ENCODE measurements at places on chromosomes 12 and 14.

DNA sequence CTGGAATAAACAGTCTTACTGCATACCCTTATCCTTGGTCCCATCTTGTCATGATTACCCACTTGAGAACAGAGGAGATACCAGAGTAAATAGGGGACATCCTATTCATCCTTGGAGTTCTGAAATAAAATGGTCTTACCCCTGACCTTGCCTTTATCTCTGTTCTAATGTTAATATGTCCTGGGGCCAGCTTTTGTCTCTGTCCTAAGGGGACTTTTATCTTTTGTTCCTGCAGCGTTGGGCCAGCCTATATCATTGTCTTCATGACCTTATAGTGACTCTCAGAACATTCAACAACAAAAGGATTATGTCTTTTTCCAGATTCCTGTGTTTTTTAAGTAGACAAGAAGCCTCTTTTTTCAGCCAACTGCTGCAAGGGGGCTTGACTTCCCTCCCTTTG, 1057.5 kb downstream of the LRFN5 start:
- DNase-seq, result no peak

GRCh38 chr12:105561546-105562198, 231.2 kb downstream of the C12orf75 start:
- DNase-seq, result no peak

GRCh38 chr12:13504074-13504473, 307.5 kb downstream of the EMP1 start:
- no peak for DNase-seq

DNA sequence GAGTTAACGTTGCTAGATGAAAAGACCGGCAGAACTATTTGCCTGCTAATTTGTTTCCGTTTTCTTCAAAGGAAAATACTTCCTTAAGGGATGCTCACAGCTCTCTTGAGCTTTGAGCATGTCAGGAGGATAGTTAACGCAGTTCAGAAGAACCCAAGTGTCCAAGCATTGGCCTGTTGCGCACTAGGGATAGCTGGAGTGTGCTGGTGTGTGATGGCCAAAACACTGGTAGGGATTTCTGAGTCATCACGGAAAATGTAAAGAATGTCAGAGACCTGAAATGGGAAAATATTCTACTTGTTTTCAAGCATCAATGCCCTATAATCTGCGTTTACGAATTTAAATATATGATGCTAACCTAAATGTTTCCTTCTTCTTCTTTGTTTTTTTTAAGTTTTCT, 97.8 kb downstream of the VRK1 start:
- no peak for DNase-seq

- no peak for DNase-seq
Observed at GRCh38 chr12:78181544-78182162, 351.0 kb downstream of the NAV3 start.

DNA sequence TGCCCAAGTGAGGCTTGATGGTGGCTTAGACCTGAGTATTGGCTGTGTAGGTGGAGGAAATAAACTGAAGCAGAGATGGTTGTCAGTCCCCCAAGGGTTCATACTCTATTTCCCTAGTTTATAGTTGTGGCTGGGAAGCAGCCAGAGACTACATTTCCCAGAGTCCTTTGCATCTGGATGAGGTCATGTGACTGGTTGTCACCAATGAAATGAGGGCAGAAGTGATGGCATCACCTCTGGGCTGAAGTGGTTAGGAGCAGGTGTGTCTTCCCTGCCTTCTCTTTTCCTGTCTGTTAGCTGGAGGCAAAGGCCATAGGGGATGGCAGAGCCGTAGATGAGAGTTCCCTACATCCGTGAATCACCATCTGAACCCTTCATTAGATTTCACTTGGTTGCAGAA, 16.3 kb upstream of the NOS1 start:
- DNase-seq, result no peak

- no peak for DNase-seq
Observed at GRCh38 chr12:132730353-132730752, 19.7 kb downstream of the PGAM5 start.

DNA sequence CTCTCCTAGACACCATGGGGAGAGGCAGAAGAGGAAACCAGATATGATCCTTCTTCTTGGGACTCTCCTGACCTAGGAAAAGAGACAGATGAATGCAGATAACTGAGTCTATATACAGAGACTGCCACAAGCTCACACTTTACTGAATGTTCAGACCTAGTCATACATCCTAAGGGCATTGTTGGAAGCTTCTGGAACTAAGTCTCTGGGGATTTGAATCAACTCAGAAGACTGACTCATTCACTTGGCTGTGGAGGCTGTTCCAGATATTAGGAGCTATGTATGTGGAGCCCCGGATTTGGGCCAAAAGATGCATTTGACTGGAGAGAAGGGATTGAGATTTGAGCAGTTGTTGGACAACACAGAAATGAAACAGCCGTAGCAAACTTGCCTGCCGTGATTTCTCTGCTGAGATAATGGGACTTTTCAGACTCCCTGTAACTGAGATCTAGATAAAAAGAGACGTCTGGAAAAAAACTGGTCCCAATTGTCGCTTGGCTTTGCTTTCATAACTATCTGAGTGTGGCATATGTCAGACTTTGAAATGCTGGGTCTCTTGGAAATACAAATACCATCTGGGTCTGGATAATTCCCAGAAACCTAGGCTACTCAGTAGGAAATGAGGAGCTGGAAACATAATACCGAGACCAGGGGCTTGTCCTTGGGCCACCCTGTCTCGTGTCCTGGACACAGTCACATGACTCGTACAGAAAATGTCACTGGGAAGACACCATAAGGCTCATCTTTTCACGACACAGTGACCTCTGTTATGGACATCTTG, 396.8 kb downstream of the NUAK1 start:
- no peak for DNase-seq

DNA sequence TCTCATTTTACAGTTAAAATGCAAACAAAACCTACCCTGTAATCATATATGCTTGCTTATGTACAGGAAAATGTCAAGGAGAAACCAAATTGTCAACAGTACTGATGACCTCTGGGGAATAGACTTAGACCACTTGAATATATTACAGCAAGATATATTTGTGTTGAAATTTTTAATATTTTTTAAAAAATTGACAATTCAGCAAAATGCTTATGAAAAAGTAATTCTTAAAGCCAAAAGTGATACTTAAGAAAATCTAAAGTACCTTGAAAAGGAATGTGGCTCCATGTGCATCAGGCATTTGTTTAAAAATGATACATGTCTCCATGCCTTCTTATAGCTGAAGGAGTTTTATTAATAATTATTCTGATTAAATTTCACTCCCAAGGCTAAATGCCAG, 49.2 kb downstream of the PTPN21 start:
- no peak for DNase-seq

DNA sequence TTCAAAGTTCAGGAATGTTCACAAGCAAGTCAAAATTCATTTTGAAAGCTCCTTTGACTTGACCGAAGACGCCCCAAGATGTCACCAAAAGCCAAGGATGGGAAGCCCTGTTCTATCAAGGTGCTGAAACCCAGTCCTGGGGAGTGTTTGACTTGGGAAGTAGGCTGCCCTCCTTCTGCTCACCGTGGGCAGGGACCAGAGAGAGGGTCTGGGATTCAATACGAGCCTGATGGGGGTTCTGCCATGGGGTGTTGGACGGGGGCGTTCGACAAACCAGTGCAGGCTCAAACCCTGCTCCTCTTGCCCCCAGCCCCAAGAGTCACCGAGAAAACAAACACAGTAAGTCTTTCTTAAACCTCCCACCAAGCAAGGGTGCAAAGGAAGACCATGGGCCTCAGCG, 150.1 kb upstream of the DIO3 start:
- no peak for DNase-seq

- no peak for DNase-seq
Observed at GRCh38 chr12:53338916-53339315, 2.8 kb upstream of the SP7 start.

GRCh38 chr12:128843538-128843937, 9.7 kb upstream of the GLT1D1 start:
- no peak for DNase-seq

GRCh38 chr12:12441843-12442461, 85.1 kb downstream of the BORCS5 start:
- DNase-seq, result no peak

- DNase-seq, result no peak
Observed at GRCh38 chr12:15590180-15590826, 198.9 kb downstream of the EPS8 start.

DNA sequence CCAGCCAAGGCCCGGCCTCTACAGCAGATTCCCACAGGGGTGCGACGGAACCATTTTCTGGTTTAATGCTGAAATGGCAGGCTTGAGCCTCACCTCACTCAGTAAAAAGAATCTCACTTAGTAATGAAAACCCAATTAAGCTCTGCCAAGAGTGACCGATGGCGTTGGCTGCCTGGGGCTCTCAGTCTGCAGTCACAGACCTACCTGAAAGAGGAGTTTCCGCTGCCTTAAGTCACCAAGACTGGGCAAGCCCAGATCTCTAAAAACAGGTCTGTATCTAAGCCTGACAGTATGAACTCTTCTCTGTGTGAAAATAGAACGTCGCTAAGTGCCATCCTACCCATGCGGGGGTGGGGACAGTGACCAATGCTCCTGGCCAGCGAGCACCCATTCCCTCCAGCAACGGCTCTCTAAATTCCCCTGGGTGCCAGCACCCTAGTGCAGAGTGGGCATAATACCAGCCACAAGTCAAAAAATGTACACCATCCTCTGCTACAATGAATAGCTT, 107.3 kb downstream of the FOXN3 start:
- no peak for DNase-seq

DNA sequence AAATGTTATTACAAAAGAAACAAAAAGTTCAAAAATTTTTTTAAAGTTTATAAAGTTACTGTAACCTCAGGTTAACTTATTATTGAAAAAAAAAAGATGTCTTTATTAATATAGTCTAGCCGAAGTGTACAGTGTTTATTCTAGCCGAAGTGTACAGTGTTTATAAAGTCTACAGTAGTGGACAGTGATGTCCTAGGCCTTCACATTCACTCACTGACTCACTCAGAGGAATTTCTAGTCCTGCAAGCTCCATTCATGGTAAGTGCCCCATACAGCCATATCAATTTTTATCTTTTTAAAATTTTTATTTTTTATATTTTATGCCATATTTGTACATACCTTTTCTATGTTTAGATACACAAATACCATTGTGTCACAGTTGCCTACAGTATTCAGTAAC, 10.4 kb downstream of the ATG2B start:
- DNase-seq, result no peak

DNA sequence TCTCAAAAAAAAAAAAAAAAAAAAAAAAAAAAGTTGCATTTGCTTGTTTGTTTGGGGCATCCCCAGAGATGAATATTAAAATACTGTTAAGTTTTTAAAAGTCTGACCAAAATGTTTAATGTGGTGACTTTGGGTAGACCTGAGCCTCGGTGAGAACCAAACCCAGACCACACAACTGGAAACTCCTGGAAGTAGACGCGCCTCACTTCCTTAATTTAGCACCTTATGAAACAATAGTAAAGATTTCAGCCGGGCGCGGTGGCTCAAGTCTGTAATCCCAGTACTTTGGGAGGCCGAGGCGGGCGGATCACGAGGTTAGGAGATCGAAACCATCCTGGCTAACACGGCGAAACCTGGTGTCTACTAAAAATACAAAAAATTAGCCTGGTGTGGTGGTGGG, 9.3 kb downstream of the NFKBIA start:
- DNase-seq, result no peak

GRCh38 chr12:72074956-72075355, 136.3 kb downstream of the TPH2 start:
- DNase-seq, result no peak

- no peak for DNase-seq
Observed at GRCh38 chr14:102824832-102825231, 47.6 kb downstream of the TRAF3 start.

DNA sequence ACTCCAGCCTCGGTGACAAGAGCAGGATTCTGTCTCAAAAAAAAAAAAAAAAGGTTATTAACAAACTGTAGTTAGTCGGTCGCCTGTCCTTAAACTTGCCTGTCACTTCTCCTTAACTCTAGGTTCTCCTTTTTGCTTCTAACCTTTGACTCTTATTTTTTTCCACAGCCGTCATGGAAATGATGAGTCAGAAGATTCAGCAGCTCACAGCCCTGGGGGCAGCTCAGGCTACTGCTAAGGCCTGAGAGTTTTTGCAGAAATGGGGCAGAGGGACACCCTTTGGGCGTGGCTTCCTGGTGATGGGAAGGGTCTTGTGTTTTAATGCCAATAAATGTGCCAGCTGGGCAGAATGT, 418 bp upstream of the MYG1 start:
- DNase-seq, result no peak

GRCh38 chr14:68791902-68792677, 777 bp downstream of the ZFP36L1 start:
- DNase-seq, result no peak

DNA sequence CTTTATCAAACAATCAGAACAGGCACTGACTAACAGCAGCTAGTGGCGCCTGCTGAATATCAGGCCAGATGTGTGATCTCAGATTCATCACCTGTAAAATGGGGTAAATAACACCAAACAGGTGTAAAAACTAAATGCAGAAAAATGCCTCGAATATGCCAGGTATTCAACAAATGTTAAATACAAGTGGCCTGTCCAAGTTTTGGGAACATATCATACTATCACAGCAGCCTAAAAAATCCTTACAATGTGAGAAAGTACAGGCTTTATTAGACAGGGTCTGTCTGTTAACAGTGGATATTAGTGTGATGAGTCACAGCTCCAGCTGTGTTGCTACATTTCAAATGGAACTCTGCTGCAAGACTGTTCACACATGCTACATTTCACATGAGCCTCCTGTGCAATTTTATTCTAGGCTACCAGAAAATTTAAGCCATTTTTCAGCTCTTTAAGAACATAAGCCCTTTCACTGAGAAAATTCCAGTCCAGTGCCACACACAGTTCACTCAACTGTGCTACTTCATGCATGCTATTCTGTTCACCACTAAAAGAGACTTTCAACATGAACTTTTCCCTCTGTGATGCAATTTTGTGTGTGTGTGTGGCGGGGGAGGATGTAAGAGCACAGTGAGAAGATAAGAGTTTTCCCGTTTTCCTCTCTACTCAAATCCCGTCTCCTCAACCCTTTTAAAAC, 56.7 kb downstream of the MSRB3 start:
- DNase-seq, result no peak

DNA sequence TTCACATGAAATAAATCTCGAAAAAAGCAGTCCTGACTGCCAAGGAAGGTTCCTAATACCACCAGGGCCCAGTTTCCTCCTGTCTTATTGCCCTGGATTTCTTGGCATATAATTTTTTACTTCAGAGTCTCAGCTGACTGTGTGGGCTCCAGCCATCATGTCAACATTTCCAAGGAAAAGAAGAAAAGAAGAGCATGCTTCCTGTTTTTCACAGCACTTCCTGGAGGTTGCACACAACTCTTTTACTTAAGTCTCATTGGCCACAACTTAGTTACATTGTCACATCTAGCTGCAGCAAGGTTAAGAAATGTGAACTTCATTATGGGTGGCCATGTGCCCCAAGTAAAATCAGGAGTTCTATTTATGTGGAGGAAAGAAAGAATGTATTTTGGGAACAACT, 24.3 kb downstream of the DACT1 start:
- DNase-seq, result no peak

DNA sequence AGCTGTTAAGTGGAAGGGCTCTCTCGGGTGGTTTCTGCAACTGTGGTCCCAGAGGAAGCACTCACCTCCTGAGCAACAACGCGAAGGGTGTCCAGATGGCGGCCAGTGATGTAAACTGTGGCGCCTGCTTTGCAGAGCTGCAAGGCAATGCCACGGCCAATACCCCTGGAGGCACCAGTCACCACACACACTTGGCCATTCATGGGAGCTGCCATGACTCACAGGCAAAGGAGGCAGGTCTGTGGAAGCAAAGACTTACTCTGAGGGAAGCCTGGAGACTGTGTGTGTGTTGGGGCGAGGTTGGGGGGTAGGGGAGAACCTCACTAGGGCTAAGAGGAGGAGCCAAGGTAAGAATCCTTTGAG, 707 bp downstream of the DHRS1 start:
- DNase-seq, result no peak
